ENCODE measurements at places on chromosomes 4 and X. TPM values are rescaled to one million over a fixed set of nuclear protein-coding genes. Genes with fewer than 3 reads are reported as not detected.
A peak's percentile ranks its signal among the peaks of the same experiment; 100 is the strongest.

DNA sequence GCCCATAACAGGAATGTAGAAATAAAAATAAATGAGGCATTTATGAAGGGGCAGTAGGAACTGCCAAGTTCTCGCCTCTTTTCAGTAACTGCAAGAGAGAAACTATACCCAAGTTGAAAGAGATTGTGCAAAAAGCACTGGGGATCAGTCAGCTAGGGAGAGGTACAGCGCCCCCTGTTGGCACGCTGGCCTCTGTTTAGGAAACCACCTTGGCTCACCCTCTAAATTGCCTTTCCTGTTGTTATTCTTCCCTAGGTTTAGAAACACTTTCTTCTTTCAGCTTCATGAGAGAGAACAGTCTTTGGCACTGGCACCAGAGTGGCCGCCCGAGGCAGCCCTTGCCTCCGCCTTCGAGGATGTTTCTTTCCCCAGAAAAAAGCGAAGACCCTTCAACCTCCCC is 348.5 kb downstream of the MID1IP1 start:
- DNase-seq, result peak; percentile 80

ADH1B gene
- total RNA-seq, result 8.4 TPM

GRCh38 chr4:18935659-18936345 is 914.2 kb upstream of the LCORL start:
- DNase-seq, result peak; percentile 54

DNA sequence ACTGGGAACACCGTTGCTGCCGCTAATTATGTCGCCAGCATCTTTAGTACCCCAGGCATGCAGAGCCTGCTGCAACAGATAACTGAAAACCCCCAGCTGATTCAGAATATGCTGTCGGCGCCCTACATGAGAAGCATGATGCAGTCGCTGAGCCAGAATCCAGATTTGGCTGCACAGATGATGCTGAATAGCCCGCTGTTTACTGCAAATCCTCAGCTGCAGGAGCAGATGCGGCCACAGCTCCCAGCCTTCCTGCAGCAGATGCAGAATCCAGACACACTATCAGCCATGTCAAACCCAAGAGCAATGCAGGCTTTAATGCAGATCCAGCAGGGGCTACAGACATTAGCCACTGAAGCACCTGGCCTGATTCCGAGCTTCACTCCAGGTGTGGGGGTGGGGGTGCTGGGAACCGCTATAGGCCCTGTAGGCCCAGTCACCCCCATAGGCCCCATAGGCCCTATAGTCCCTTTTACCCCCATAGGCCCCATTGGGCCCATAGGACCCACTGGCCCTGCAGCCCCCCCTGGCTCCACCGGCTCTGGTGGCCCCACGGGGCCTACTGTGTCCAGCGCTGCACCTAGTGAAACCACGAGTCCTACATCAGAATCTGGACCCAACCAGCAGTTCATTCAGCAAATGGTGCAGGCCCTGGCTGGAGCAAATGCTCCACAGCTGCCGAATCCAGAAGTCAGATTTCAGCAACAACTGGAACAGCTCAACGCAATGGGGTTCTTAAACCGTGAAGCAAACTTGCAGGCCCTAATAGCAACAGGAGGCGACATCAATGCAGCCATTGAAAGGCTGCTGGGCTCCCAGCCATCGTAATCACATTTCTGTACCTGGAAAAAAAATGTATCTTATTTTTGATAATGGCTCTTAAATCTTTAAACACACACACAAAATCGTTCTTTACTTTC is 1.8 kb downstream of the UBQLN2 start:
- no peak for DNase-seq

FATE1 gene
- total RNA-seq, result 0.39 TPM

ADGRA3 gene
- 44.5 TPM for total RNA-seq

- no peak for DNase-seq
These were observed 54.0 kb downstream of the MAP9 start for GRCh38 chr4:155322782-155323181.

DNA sequence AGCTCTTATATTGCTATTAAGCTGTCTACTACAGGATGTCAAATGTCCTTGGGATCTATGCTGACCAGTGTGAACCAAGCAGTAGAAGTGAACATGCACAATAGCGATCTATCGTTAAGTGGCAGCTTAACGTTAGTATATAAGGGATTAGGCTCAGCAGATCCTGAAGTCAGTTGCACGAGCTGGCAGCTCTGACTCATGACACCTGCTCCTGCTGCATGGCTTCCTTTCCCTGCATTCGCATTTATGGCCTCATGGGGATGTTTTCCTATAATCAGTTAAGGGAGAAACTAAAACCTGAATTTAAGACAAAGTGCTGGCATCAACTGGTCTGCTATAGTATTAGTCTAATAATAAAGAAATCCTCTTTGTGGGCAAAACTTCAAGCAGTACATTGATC is 12.7 kb upstream of the MCUB start:
- no peak for DNase-seq

TSPAN6 gene
- total RNA-seq, result 53.7 TPM

DNA sequence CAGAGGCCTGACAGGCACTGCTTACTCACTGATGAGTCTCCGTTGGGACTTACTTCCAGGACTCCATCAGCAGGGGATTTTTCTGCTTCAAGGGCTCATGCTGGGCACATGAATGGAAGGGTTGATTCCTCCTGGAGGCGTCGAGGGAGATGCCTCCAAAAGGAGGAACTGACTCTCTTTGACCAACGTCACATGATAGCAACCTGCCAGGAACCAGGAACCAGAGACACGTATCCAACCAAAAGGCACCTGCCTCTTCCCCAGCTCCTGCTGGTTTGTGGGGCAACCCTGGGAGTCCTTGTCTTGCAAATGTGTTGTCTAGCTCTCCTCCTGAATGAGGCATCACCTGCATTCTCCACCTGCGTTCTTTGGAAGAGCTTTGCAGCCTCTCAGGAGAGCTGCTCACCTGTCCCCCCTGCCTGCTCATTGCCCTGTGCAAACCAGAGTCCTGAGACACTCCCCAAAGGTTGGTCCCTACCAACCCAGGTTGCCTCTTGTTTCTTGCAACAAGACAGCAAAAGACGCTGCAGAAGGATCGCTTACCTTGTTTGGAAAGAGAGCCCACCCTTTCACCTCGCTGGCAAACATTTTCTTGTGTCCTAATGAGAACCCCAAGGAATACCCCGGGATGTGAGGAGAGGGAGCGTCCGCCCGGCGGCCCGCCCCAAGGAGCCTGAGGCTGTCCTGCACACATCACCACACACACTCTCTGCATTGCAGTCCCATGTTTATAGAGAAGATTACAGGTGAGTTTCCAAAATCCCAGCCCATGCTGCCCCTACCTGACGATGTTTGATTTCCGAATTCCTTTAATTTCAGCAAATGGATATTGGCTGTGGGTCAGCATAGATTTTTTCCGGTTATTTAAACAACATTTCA is 30.5 kb upstream of the SHOX start:
- no peak for DNase-seq

SOX3 gene
- total RNA-seq, result 2.3 TPM

NR0B1 gene
- total RNA-seq, result 2.3 TPM

PF4V1 gene
- 4.2 TPM for total RNA-seq

DNA sequence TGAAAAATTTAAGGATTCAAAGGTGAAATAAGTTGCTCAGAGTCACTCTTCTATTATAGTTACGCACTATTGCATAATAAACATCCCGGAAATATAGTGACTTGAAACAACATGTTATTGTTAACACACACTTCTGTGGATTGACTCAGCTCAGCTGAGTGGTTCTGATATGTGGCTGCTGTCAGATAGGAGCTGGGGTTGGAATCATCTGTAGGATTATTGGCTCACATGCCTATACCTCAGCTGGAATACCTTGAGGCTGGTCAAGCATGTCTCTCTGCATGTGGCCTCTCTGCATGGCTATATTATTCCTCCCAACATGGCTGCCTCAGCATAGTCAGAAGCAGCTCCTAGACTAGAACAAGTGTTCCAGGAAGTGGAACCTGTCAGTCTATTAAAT is 486.7 kb upstream of the MAGEB2 start:
- no peak for DNase-seq

Measured in spinal cord (tissue), 10 donors.